ENCODE measurements at places on chromosomes 6 and 20. TPM values are rescaled to one million over a fixed set of nuclear protein-coding genes. Genes with fewer than 3 reads are reported as not detected.

Gene PRSS35
- total RNA-seq = 0.09 TPM

Gene SF3B5
- 198 TPM for total RNA-seq

Gene KCNQ2
- 0.61 TPM for total RNA-seq

Gene HUS1B
- 0.12 TPM for total RNA-seq

Gene DEF6
- total RNA-seq = 0.05 TPM

Gene CLDN20
- not detected for total RNA-seq

Gene HSPA1A
- total RNA-seq = 243 TPM

Gene ADTRP
- total RNA-seq = 0.29 TPM

Gene SAPCD1
- 3.7 TPM for total RNA-seq

Gene IL17A
- total RNA-seq = not detected

Gene NOTCH4
- total RNA-seq = 0.98 TPM

Gene BEND6
- total RNA-seq = 1.2 TPM

Gene SALL4
- 0.68 TPM for total RNA-seq

Gene MYH7B
- total RNA-seq = 0.03 TPM

Gene GOPC
- total RNA-seq = 18.3 TPM

Gene EDN1
- total RNA-seq = 40.0 TPM

Gene ZNF311
- total RNA-seq = 0.16 TPM

Gene FAM110A
- 5.1 TPM for total RNA-seq

Gene LY6G6F
- total RNA-seq = not detected

All from A549 treated with dexamethasone at 1 μM for 4 hours (cell line).